SHP77 (cell line): ENCODE measurements at places on chromosomes 12 and 14.

DNA sequence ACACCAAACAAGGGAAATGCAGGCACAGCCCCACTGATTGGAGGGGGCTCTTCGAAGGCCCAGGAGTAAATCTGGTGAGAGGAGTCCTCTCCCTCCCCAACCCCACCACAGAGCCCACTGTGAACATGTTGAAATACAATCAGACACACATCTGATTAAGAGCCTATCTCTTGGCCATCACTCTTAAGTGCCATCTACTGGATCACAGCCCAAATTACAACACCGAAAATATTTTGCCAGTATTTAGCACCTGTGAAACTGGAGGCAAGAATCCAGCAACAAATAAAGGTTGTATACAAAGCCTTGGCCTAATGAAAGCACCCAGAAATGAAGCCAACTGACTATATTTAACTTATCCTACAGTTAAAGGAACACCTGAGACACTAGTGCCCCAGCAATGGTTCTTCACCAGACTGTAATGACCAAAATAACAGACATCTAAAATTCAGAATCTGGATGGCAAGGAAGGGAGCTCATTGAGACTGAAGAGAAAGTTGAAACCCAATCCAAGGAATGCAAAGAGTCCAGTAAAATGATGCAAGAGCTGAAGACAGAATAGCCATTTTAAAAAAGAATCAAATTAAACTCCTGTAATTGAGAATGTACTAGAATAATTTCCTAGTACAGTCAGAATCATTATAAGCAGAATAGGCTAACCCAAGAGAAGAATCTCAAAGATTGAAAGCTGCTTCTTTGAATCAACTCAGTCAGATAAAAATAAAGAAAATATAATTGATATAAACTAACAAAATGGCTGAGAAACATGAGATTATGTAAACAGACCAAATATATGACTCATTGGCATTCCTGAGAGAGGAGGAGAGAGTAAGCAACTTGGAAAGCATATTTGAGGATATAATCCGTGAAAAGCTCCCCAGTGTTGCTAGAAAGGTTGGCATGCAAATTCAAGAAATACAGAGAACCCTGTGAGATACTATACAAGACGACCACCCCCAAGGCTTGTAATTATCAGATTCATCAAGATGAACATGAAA, 1117.0 kb downstream of the FLRT2 start:
- DNase-seq = no peak

- DNase-seq = peak; percentile 66
Observed at GRCh38 chr14:90522571-90523191, 125.9 kb downstream of the CALM1 start.

DNA sequence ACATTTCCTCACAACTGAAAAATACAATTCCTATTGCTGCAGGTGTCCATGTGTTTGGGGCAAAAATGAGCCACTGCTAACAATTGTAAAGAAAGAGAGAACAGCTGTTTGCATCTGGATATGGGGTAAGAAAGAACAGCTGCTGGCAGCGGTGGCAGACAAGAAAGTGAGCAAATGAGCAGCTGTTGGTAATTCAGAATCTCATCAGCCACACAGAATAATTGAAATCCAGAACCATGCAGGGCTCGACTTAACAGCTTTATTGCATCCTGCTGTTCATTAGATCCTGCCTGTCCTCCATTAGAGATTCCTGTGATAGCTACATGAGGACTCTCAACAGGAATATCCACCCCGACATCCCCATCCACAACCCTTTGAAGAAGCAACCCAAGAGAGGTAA, 62.5 kb upstream of the TSPAN8 start:
- DNase-seq = no peak

GRCh38 chr12:14802721-14803010, 612 bp downstream of the WBP11 start:
- no peak for DNase-seq

DNA sequence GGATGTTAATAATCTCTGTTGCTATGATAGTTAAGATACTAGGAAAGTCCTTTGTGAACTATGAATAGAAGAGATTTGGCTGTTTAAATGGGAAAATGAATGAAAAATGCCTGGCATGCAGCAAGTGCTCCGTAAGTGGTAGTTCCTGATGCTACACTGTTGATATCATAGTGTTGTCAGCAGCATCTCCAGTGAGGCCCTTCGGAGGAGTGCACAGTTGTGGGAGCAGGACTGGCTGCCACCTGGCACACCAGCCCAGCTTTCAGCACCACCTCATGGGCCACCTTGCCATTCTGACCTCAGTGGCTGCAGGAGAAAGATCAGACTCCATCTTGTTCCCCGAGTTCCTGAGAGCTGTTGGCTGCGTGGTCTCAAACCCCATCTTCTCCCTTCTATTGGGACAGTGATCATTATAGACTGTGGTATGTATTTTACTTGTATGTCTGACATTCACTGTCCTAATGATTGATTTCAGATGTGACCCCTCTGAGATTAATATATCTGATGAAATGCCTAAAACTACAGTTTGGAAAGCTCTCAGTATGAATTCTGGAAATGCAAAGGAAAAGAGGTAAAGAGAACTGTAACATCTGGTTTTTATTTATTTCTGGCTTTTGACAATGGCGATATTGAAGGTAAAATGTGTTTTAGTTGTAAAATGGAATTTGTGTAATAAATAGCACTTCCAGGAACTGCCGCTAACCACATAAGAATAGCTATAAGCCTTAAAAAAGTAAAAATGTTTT, 80.9 kb downstream of the SLC4A8 start:
- DNase-seq = no peak

DNA sequence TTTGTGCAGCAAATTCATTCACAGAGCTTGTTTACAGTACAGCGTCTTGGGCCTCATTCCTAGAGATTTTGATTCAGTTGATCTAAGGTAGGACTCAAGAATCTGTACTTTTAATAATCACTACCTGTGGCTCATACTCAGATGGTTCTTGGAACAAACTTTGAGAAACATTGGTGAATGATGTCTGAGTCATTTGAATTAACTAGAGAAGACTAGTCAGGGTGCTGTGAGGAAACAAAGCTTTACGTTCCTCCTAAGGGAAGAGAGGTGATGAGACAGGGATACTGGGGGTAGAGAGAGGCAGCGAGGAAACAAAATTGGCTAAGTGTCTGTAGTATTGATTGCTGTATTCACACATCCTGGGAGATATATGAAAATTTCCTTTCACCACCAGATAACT, 109.4 kb downstream of the SLC15A5 start:
- no peak for DNase-seq

GRCh38 chr14:106209755-106210154, 683.4 kb downstream of the TMEM121 start:
- no peak for DNase-seq

DNA sequence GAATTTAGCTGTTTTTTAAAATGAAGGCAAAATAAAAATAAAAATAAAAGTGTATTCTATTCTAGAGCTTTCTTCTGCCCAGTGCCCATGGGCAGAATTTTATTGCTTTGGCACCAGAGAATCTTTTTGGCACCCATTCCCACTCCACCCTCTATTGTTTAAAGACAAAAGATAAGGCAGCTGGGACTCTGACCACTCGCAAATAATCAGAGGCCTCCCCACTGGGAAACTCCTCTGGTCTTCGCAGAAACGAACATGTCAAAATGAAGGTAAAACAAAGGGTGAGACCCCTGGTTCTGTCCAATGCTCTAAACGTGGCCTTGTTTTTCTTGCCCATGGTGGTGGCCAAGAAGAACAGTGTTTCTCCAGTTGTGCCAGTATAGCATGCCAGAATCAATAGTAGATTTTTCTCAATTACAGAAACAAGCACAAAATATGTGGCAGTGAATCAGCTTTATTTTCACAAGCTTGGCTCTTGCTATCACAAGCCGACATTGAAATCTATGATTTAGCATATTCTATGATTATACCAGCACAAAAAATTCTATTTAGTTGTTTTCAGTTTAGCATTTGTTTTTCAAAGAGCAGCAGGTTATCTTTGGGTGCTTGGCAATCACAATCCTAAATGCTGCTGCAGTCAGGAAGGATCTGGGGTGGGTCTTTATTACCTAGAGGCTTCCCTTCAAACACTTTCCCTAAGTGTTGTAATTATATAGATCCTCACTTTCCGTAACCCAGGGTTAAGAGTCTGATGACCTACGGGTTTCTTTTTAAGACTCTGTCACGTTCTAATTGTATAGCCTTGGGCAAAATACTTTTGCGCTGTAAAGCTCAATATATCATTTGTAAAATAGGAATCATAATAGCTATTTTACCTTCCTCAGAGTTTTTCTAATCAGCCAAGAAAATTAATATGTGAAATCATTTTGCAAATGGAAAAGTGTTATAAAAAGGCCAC, 50.5 kb downstream of the KITLG start:
- DNase-seq = no peak

GRCh38 chr14:83071888-83072501, 1538.3 kb upstream of the SEL1L start:
- peak; percentile 13 for DNase-seq

GRCh38 chr12:75389706-75390105, 1.2 kb upstream of the GLIPR1L2 start:
- DNase-seq = no peak

- DNase-seq = no peak
Observed at GRCh38 chr14:74438351-74438915, 12.4 kb upstream of the SYNDIG1L start.

- DNase-seq = no peak
Observed at GRCh38 chr12:8037046-8037663, 4.6 kb downstream of the FOXJ2 start.

- no peak for DNase-seq
Observed at GRCh38 chr12:59895166-59895775, 299.4 kb downstream of the SLC16A7 start.

DNA sequence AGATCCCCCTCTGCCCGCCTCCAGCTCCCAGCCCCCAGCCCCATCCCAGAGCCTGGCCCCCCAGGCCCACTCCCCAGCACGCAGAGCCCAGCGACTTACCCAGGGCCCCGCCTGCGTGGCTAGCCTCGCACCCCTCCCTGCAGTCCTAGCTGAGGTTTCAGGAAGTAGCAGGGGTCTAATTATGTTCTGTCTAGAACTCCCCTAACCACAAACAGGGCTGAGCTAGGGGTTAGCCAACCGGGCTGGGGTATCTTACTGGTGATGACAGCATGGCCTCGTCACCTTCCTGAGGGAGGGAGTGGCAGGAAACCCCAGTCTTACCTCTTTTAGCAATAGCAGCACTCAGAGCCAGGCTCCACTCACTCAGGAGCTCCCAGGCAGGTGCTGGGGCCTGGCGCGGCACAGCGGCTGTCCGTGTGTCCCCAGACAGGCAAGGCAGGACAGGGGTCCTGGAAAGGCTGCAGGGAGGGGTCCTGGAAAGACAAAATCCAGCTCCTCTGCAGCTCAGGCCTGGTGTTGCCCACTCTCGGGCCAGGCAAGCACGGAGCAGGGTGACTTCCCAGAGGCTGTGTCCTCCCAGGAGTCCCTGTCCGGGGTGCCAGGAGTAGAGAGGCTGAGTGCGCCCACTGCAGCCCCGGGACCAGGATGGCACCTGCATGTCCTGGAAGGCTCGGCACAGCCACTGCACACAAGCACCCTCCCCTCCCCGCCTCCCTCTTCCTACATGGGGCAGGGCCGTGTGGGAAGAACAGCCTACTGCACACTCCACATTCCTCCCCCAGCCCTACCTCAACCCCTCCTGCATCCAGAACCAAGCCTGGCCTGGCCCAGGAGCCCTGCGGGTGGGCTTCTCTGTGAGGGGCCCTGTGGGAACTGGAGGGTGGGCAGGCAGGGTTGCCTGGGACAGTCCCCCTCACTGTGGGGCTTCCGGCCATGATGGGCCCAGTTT, at the start of gene GPR132:
Gene GPR132 (minus strand): TSS at position 151 of the 949 bp plus-strand sequence. CDS start 10,010 bp downstream, outside the sequence.
- no peak for DNase-seq

DNA sequence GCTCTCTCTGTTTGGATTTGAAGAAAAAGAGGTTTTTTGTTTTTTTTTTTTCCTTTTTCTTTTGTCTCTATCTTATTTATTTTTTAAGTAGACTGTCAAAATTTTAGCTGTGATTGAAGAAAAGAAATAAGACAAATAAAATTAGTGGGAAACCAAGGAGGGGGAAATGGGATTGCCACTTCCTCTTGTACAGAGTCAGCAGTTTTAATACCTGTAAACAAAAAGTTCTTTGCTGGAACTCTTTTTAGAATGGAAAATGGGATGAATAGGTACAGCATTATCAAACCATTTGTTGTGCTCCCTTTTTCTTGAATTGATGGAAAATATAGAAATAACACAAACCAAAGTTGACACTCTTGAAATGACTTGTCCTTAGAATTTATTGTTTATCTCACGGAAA, 680.7 kb downstream of the DIO2 start:
- no peak for DNase-seq

GRCh38 chr12:79452906-79453305, 237.9 kb downstream of the PAWR start:
- no peak for DNase-seq

DNA sequence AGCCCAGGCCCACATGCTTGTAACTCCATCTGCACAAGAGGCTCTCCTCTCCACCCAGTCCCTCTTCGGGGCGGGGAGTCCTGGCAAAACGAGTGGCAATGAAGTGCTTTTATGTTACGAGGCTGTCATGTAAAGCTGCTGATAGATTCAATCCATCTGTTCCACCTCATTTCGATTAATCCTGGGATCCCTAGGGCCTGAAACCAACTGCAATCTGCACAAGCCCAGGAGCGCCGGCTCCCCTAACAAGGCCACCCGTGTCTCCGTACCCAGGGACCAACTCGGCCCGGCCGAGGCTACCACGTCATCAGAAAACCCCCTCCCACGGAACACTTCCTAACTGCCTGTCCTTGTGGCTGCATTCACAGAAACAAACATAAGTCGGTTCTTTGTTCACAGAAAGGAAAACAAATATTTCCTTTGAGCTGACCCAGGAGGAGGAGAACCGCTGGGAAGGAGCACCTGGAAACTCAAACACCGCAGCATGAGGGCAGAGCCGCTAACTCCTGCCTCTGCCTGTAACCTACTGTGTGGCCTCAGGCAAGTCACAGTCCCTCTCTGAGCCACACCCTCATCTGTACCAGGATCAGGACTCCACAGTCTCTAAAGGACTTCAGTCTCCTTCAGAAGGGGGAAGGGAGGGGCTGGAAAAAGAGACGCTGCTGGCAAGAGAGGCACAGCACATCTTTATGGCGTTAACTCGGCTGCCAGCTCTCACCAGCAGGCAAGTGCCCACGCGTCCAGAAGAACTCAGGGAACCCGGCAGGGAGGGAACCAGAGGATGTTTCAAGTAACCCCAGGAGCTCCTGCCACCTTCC, 47.8 kb downstream of the CCDC88C start:
- peak; percentile 49 for DNase-seq

GRCh38 chr12:65459545-65459944, 181.1 kb downstream of the MSRB3 start:
- DNase-seq = no peak

DNA sequence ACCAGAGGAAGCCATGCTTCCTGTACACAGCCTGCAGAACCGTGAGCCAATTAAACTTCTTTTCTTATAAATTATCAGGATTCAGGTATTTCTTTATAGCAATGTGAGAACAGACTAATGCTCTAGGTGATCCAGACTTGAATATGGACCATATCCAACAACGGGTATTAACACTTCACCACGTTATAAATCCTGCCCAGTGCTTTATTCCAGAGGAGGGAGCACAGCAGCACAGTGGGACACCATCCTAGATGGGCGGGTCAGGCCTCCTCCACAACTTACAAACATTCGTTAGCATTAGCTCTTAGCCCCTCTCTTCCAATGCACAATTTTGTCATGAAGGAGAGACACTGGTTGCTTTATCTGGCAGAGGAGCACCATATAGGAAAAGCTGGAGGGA, 66.0 kb downstream of the TMCC3 start:
- DNase-seq = no peak
